ENCODE measurements at places on chromosomes 4 and X.

- DNase-seq = no peak
Measured at GRCh38 chr4:25953740-25954139, 39.7 kb downstream of the SMIM20 start.

DNA sequence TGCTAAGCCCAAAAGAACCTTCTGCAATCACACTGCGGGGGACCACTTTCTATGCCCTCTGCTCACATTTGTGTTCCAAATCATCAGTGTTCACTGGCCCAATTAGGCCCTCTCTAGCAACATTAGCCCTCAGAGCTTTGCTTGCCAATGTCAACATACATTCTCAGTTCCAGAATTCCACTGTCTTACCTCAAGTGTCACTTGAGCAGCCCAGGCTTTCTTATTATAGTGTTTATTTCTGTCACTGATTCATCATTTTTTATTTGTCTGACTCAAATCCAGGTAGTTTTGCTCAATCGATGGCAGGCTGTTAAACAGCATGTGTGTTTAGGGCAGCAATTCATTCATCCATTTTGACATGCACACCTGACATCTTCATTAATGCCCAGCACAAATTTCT is 291.2 kb downstream of the TEX13A start:
- no peak for DNase-seq

GRCh38 chrX:111811831-111812230 is 64.2 kb upstream of the TRPC5OS start:
- DNase-seq = no peak

DNA sequence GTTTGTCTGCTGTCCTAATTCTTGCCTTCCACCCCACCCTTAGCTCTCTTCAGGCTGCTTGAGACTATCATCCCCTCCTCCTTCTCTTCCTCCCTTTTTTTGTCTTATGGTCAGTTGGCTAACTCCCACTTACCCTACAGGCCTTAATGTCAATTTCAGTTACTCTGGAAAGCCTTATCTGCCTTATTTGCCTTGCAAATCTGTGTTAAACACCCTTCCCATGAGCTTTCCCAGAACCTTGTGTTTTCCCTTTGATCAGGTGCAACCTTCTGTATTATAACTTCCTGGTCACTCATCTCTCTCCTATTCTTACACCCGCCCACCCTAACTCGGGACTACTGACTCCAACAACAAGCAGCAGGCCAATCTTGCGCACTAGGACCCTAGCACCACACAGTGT is 74.8 kb downstream of the COX18 start:
- DNase-seq = no peak

GRCh38 chr4:141416219-141416618 is 195.5 kb downstream of the ZNF330 start:
- no peak for DNase-seq

- DNase-seq = no peak
Measured at GRCh38 chr4:142040043-142040442, 403.7 kb downstream of the IL15 start.

DNA sequence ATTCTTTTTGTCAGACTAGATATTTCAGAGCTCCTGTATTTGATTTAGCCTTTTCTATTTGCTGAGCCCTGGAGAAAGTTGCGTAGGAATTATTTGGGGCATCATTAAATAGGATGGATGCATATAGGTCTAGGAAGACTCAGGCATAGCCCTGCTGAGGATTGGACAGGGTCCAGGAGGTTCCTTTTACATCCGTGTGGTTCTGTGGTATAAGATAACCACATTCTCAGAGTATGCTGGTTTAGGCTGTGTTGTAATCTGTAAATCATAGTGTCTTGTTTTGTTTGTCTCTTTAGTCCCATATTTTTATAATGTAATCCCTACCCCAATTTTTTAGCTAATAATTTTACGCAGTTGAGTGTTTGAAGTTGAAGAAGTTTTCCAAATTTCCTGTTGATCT is 513.7 kb downstream of the RPA4 start:
- no peak for DNase-seq

- no peak for DNase-seq
Measured at GRCh38 chr4:139184129-139184528, 7.1 kb upstream of the ELF2 start.

DNA sequence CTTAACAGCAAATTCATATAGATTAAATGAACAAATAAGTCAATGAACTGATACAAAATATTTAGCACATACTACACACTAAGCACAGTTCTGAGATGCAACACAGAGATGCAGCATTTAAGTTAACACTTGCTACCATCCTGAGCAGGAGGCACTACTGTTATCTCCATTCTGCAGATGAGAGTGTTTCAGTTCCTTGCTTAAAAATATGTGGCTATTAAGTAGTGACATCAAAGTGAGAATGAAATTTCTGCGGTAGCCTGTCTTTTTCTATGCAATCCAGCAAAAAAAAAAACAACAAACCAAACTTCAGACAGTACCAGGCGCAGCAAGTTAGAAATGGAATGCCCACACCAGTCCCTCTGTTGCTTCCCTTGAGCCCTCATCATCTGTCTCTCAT is 90.8 kb downstream of the SHISA3 start:
- DNase-seq = no peak

DNA sequence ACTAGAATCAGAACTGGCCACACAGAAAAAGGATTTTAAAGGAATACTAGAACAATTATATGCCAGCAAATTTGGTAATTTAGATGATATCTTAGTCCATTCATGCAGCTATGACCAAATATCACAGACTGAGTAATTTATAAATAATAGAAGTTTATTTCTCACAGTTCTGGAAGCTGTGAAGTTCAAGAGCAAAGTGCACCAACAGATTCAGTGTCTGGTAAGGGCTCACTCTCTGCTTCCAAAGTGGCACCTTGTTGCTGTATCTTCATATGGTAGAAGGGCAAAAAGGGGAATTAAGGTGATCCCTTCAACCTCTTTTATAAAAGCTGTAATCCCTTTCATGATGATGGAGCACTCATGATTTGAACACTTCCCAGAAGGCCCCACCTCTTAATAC is 20.3 kb downstream of the TNIP2 start:
- no peak for DNase-seq

GRCh38 chr4:16573206-16573605 is 325.2 kb downstream of the LDB2 start:
- DNase-seq = no peak

DNA sequence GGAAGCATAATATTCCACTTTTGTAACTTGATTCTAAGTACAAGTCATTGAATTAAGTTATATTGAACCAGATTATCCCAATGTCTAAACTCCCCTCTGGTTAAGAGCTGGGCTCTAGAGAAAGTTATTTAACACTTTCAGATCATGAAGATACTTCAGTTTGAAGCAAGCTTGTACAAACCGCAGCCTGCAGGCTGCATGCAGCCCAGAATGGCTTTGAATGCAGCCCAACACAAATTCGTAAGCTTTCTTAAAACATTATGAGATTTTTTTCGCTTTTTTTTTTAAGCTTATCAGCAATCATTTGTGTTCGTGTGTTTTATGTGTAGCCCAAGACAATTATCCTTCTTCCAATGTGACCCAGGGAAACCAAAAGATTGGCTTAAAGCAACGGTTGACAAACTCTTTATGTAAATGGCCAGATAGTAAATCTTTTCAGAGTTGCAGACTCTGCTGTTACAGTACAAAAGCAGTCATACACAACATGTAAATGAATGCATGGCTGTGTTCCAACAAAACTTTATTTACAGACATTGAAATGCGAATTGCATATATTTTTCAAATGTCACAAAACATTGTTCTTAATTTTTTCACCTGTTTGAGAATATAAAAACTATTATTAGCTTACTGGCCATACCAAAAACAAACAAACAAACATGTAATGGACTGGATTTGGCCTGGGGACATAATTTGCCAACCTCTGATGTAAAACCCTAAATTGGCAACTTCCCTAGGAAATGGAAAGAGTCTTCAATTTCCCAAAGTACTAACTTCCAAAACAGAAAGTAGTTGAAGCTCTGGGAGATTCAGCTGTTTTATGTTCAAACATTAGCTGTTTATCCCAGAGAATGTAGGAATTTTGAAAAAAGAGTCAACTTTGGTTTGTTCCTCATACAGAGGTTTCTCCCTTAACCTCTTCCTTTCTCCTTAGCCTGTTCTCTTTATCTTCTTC is 201.1 kb upstream of the MBNL3 start:
- DNase-seq = no peak

DNA sequence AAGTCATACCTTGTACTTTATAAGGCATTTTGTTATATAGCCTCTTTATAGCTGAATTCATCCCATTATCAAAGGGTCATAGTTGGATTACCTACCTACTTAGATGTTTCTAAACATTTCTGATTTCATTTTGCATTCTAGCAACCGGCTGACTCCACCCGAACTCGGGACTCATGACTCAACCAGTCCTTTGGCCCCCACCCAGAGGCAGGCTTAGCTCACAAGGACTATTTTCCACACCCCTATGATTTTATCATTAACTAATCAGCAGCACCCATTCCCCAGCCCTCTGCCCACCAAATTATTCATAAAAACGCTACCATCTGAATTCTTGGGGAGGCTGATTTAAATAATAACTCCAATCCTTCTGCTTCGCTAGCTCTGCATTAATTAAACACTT is 79.9 kb upstream of the EGFL6 start:
- DNase-seq = no peak

DNA sequence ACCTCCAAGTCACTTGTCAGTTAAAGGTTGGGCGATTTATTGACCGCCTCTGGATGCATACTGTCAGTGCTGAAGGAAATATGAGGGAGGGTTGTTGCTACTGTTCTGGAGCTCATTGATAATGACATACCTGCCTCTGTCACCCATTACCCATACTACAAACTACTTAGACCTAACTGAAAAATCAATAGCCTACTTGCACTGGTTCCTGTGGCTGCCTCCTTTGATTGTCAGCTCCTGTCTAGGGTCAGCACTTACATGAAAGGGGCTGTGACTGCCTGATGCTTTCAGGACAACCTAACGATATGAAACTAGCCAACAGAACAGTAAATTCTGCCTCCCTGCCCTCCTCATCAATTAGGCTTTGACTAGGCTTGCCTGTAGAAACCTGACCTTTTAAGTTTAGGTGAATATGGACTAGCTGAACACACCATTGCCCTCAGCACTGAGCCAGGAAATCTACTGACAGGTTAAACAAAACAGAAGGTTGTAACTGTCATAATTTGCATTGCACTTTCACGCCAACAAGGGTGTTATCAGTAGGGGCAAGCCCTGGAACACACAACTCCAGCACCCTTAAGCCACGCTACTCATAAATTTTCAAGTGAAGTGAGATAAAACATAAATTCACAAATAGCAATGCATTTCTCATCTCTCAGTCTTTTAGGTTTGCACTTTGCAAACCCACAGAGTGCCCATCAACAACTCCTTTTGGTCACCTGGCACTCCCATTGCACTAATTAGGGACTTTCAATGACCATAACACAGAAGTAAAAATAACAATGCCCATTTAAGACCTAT is 9.0 kb upstream of the MAB21L2 start:
- DNase-seq = no peak

DNA sequence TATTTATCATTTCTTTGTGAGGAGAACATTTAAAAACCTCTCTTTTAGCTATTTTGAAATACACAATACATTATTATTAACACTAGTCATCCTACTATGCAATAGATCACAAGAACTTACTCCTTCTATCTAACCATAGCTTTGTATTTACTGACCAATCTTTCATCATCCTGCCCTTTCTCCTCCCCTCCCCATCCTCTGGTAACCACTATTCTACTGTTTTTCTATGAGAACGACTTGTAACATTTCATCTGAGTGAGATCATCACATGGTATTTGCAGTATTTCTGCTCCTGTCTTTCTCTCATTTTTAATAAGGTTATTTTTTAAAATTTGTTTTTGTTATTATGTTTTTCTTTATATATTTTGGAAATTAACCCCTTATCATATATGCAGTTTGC is 331.8 kb downstream of the TEX13C start:
- DNase-seq = no peak

GRCh38 chrX:48458711-48459110 is 11.3 kb downstream of the SLC38A5 start:
- DNase-seq = no peak

DNA sequence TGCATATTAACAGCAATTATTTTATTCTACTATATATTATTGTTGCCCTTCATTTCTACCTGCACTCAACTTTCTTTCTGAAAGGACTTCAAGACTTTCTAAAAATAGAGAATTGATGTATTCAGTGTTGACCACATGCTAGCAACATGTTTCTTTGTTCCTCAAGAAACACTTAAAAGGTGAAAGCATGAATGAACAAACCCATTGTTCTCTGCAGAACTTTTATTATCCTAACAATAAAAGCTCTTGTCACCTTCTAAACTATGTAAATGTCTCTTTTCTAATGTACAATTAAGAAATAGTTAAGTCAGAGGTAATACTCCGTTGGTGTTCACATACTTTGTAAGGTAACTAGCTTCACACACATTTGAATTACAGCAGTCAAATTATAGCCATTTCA is 638.7 kb downstream of the FSTL5 start:
- DNase-seq = no peak

DNA sequence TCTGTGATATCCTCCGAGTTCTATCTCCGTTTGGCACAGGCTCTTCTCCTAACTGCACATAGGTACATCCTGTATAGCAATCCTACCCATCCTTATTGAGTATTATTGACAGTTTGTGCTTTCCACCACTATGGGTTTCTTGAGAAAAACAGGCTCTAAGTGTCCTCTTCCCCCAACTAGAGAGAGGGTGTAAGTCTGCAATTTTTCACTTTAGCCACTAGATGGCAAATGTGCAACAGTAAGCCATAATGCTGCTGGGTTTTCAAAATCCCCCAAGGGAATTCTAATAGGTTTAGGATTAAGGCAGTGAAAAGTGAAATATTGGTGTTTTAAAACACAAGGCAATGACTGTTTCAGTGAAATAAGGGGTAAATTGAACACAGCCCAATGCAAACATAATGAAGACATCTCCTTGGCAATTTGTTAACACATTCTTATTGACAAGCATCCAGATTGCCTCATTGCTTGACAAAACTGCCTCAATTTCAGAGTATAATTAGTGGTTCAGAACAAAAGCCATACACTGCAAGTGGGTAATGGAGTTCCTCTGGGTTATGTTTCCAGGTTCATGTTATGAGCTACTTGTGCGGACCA is 239.0 kb upstream of the HTR2C start:
- no peak for DNase-seq

DNA sequence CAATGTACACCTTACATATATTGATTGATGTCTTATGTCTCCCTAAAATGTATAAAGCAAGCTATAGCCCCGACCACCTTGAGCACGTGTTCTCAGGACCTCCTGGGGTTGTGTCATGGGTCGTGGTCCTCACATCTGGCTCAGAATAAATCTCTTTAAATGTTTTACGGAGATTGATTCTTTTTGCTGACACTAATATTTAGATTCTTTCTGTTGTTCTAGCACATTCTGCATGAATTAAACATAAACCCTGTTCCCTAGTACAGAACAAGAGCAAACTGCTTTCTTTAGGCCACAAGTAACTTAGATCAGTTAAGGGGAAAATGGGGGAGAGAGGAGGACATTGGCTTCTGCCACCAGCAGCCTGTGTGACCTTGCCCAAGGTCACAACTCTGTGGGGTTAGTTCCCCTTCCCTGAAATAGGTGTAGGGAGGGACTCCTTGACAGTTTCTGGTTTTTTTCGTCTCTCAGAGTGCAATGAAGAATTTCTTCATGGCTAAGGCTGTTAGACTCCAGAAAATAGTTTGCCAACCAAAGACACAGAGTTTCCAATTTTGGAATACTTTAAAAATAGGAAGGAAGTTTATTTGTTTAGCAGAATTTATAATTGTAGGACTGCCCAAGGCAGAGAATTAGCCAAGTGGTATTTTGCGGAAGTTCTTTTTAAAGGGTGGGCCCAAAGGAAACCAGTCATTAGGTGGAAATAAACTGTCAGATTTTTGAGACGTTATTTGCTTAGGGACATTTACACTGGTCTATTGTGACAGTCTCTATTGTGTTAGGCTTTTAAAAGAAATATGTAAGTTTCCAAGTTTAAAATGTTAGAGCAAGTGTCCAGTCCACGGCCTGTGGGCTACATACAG is 29.4 kb downstream of the PTTG2 start:
- no peak for DNase-seq

Data from activated CD4-positive, alpha-beta T cell treated with anti-CD3 and anti-CD28 coated beads for 48 hours (primary cell).